Stimulated activated CD4-positive, alpha-beta T cell treated with anti-CD3 and anti-CD28 coated beads, Interleukin-15, amount 100 ng/mL, for 48 hours (primary cell): ENCODE measurements at places on chromosomes 3 and 15.

- DNase-seq: no peak
These were observed 253.9 kb downstream of the MCTP2 start for GRCh38 chr15:94485148-94485719.

DNA sequence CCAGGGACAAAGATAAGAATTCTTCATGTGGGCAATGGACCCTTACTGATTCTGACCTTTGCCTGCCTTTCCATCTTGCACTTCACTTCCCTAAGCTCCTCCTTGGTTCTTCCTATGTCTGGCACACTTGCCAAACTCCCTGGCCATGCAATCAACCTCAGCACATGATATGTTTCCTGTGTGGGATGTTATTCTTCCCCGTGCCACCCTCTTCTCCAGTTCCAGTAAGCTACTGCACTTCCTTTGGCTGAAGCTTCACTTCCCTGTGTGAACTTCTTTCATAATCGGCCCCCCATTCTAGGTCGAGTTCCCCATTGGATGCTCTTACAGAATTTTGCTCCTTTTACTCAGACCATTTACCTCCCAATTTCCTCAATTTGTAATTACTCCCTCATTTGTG lies 10.7 kb upstream of the TASOR start:
- DNase-seq: no peak

DNA sequence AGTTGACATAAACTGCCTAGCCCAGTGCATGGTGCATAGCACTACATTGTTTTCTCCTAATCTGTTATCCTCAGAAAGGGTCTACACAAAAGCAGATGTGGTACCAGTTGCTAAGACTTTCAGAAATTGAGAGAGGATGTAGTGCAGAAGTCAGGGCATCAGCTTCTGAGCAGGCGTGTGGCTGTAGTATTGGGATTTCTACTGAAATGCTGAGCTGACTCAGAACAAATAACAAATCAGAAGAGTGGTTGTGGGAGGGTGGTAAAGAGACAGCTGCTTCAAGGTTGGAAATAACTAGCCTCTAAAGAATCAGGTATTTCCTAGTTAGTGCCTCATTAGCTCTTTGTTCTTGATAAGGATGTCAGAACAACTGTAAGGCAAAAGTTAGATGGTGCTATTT lies 161.3 kb downstream of the AKAP13 start:
- peak; percentile 19 for DNase-seq

DNA sequence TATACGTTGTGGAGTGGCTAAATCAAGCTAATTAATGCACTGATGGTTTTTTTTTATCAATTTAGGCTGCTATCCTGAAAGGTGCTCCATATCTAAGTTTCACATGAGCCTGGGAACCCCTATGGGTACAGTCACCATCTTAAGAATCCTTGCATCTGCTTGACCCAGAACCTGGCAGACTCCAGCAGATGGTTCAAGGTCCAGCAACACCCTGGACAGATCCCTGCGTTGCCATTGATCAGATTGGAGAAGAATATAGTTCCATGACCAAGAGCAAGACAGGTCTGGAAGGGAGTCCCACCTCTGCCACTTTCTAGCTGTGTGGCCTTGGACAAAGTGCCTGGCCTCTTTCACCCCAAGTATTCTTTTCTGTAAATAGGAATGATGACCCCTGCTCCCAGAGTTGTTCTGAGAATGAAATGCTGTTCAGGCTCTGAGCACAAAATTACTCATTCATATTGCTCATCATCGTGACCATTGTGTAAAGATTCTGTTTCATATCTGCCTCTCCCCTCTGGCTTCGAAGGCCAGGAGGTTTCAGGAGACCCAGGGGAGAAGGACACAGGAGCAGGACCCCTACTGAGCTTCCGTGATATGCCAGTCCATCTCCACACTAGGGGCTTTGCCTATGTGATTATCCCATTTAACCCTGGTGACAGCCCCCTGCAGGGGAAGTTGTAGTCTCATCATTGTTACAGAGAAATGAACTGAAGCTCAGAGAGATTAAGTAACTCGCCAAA lies 30.0 kb upstream of the TSEN2 start:
- no peak for DNase-seq

- DNase-seq: no peak
These were observed 831 bp upstream of the ROBO2 start for GRCh38 chr3:77038930-77039605.
